AML-193 (cell line): ENCODE measurements at places on chromosomes 5 and 9.
A peak's percentile ranks its signal among the peaks of the same experiment; 100 is the strongest.

DNA sequence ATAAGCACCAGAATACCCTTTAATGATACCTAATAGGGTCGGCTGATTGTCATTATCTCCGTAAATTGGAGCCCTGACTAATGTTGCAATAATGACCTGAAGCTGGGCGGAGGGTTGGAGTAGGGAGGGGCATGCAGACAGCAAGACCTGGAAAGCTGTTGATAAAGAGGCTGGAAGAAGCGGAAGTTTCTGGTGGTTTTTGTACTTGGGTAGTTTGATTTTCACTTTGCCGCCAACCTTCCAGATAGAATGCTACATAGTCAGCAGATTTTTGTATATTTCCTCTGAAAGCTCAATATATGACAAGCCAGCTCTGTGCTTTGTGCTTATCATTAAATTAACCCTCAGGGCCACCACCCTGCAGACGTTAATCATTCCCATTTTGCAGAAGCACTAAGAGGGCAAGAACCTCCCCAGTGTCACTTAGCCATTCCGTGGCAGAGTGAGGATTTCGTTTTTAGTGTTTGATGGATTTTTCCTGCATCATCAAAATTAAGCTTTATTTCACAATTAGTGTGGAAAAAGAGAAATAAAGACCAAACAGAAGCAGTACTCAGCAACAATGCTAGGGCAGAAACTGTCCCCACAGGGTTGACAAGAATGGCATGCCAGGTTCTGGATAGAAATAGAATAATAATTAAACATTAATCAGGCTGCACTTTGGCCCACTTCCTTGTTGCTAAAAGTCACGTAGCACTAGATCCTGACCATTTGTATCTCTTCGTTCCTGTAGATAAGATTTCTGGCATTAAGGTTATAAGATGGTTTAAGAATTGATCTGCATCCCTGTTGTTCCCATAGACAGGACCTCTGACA, 34.7 kb downstream of the DIRAS2 start:
- DNase-seq = no peak

DNA sequence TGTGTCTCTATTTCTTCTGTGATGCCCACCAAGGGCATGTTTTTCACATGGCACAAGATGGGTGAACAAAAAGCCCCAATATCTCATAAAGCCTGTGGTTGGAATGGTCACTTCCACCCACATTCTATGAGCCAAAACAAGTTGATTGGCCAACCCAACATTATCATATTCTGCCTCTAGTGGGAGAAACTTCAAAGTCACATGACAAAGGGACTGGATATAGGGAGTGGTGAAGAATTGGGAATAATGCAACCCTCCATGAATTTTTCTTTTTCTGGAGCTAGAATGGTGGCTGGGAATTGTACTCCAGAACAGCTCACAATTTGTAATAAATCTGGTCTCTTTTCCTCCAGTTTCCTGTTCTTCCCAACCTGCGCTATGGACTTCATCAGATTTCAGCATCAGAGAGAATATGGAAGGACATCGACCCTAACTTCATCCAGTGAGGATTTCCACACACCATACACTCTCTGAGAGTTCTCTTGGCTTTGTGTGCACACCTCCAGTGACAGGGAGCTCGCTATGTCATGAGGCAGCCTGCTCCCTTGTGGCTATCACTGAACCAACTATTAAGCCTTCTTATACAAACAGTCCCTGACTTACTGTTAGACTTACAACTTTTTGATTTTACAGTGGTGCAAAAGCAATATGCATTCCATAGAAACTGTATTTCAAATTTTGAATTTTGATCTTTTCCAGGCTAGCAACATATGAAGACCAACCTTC, 12.0 kb upstream of the B4GALT1 start:
- DNase-seq = no peak

GRCh38 chr5:111782216-111782615, 25.2 kb upstream of the NREP start:
- no peak for DNase-seq

GRCh38 chr5:107483231-107484024, 187.3 kb downstream of the EFNA5 start:
- no peak for DNase-seq

DNA sequence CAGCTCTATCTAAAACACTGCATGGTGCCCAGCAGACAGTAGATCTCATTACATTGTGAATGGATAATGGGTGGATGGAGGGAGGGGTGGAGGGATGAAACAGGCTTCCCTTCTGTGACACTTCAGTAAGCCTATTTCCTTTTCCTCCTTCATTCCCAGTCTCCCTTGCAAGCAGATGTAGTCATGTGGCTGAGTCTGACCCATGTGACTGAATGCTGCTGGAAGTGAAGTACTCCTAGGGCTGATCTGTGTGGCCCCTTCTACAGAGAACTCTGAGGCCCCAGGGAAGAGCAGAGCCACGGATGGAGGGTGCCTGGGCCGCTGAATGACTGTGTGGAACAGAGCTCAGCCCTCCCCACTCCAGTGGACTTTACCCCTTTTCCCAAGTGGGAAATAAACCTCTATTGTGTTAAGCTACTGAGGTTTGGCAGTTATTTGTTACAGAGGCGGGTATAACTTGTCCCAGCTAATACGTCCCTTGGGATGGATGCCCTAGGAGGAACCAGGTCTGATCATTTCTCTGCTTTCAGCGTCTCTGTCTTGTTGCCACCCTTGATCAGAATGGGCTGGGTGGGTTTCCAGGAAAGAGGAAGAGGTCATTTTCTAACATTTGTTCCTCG, 176.1 kb upstream of the MVB12B start:
- no peak for DNase-seq

- no peak for DNase-seq
Measured at GRCh38 chr5:69492923-69493395, 369 bp downstream of the OCLN start.

- no peak for DNase-seq
Measured at GRCh38 chr9:94818178-94818541, 91.7 kb downstream of the AOPEP start.

GRCh38 chr5:96344678-96345577, 88.1 kb downstream of the PCSK1 start:
- peak; percentile 84 for DNase-seq
